Mesangial cell (primary cell): ENCODE measurements at places on chromosomes 2 and 18. TPM values are rescaled to one million over a fixed set of nuclear protein-coding genes. Genes with fewer than 3 reads are reported as not detected.

The SLC38A11 gene
- 3.2 TPM in 1 of 2 replicates, not detected in the other for total RNA-seq

The TMEM127 gene
- total RNA-seq, result 27.4 and 45.1 TPM in 2 replicates

The CNDP2 gene
- total RNA-seq, result 152 and 193 TPM in 2 replicates

The SEC11C gene
- total RNA-seq, result 20.9 and 40.2 TPM in 2 replicates

The POMC gene
- total RNA-seq, result 2.0 and 6.5 TPM in 2 replicates

The IL18R1 gene
- total RNA-seq, result 0.49 and 0.51 TPM in 2 replicates

The CDH19 gene
- not detected in 2 replicates for total RNA-seq

The FZD7 gene
- 38.5 and 46.5 TPM in 2 replicates for total RNA-seq

The MRPL19 gene
- 23.1 and 42.0 TPM in 2 replicates for total RNA-seq

The GPD2 gene
- total RNA-seq, result 19.1 and 25.9 TPM in 2 replicates

The CNTNAP5 gene
- total RNA-seq, result not detected in 2 replicates

The HNMT gene
- total RNA-seq, result 0.33 and 1.6 TPM in 2 replicates

The ACKR3 gene
- 0.49 and 3.2 TPM in 2 replicates for total RNA-seq

The TUBA3D gene
- not detected in 2 replicates for total RNA-seq

The SKA1 gene
- 1.4 and 35.8 TPM in 2 replicates for total RNA-seq

The SNTG2 gene
- total RNA-seq, result 4.2 TPM in 1 of 2 replicates, not detected in the other

The DHRS9 gene
- 0.81 TPM in 1 of 2 replicates, not detected in the other for total RNA-seq

The SATB2 gene
- 1.6 and 3.5 TPM in 2 replicates for total RNA-seq

The VIL1 gene
- total RNA-seq, result not detected in 2 replicates

The ERFE gene
- 34.5 and 35.4 TPM in 2 replicates for total RNA-seq

The LRP1B gene
- under 0.01 and 0.13 TPM in 2 replicates for total RNA-seq

The MBD2 gene
- 14.3 and 17.9 TPM in 2 replicates for total RNA-seq

The DIPK1C gene
- total RNA-seq, result 0.13 TPM in 1 of 2 replicates, not detected in the other

The SPAST gene
- 9.3 and 13.4 TPM in 2 replicates for total RNA-seq

The CDH2 gene
- total RNA-seq, result 125 and 220 TPM in 2 replicates

The SIGLEC15 gene
- 10.9 and 29.2 TPM in 2 replicates for total RNA-seq

The SLC19A3 gene
- 0.16 and 0.51 TPM in 2 replicates for total RNA-seq

The C2orf15 gene
- total RNA-seq, result 0.16 and 2.8 TPM in 2 replicates

The UCN gene
- 0.65 and 0.76 TPM in 2 replicates for total RNA-seq

The LOXL3 gene
- total RNA-seq, result 9.0 and 14.8 TPM in 2 replicates

The RFTN2 gene
- total RNA-seq, result 0.16 and 1.0 TPM in 2 replicates

The IMMT gene
- total RNA-seq, result 46.0 and 62.1 TPM in 2 replicates

The ROCK2 gene
- 11.7 and 14.3 TPM in 2 replicates for total RNA-seq

The TFCP2L1 gene
- 0.33 and 4.1 TPM in 2 replicates for total RNA-seq

The NBAS gene
- 30.0 and 49.4 TPM in 2 replicates for total RNA-seq

The UGT1A8 gene
- not detected in 2 replicates for total RNA-seq

The PAX3 gene
- total RNA-seq, result not detected in 2 replicates

The PSMA8 gene
- total RNA-seq, result not detected in 2 replicates
